ENCODE measurements at places on chromosomes 11 and 22.

- no peak for DNase-seq
These were observed 49.8 kb downstream of the SMCO4 start for GRCh38 chr11:93493252-93493897.

- no peak for DNase-seq
These were observed 344.1 kb upstream of the API5 start for GRCh38 chr11:42967653-42968052.

- no peak for DNase-seq
These were observed 489.2 kb upstream of the CNTN5 start for GRCh38 chr11:98531576-98531975.

GRCh38 chr11:121625777-121626506 is 173.2 kb upstream of the SORL1-AS1 start:
- DNase-seq, result no peak

All from activated CD4-positive, alpha-beta T cell treated with anti-CD3 and anti-CD28 coated beads for 4 hours (primary cell).